T47D (cell line): ENCODE measurements at places on chromosomes 16 and 17.

DNA sequence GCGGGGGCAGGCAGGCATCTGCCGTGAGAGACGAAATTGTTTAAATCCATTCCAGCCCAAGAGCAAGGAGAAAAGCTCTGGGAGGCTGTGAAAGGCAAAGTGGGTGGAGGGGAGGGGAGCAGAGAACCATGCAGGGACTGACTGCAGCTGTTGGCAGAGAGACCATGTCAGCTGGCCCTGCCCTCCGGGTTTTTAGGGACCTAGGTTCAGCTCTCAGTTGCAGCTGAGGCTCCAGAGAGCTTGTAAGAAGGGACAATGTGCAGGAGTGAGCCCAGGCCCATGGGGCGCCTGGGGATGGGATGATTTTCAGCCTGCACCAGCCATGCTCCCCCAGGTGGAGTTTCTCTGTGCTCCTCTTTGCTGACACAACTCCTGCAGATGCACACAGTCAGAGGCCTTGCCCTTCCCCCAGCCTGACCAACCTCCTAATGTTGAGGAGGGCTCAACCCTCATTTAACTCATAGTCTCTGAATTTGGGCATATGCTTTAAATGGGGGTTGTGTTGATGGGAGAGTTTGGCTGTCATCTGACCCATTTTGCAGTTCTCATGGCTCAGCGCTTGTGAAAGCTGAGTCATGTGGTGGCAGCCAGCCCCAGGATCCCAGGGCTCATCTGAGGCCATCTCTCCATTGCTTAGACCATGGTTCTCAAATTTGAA lies 70.9 kb downstream of the PLXDC1 start:
- DNase-seq: no peak

- DNase-seq: no peak
These were observed 144.1 kb downstream of the SPECC1 start for GRCh38 chr17:20153231-20153630.

- DNase-seq: peak; percentile 86
These were observed at the start of gene PRKCA for GRCh38 chr17:66301864-66302741. PRKCA (plus strand) TSS chr17:66302613.

- DNase-seq: peak; percentile 60
These were observed 16.2 kb upstream of the NAGLU start for GRCh38 chr17:42519546-42520491.

DNA sequence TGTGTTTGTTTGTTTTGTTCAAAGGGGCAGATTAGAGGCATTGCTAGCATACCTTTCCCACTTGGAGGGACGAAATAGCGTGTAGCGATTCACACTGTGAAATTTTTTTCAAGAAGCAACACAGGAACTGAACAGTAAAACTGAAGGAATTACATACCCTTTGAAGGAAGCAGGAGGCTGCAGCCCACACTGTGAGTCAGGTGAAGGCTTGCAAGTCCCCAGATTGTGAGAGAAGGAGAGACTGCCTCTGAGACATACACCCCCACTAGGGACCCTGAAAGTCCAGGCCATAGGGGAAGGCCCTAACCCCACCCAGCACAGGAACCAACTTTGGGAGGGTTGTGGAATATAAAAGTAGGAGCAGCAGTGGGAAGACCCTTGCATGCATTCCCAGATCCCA lies 69.6 kb upstream of the HS3ST3A1 start:
- no peak for DNase-seq

DNA sequence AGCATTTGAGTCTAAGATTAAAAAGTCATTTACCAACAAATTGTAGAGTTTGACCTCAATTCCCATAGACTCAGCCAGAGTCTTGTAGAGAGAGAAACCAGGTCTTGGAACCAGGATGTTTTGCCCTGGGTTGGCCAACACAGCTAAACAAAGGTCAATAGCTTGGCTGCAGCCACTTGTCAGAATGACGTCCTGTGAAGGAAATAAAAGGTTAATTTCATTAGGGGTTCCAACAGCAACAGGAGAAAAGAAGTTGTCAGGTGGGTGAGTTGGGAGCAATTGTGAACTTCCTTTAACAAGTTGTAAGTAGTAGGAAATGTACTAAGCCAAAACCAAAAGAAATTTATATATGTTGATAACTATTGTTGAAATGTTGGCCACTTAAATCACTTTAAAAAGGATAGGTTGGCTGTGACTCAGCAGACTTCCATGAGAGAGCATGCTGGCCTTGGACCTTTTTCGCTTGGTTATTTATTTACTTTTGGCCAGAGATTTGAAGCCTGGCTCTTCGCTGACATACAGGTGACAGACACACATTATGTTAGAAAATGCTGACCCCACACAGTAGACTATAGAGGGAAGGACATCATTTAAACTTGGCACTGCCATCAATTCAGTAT lies 4.3 kb downstream of the TAT start:
- no peak for DNase-seq

- no peak for DNase-seq
These were observed 14.4 kb upstream of the BAHCC1 start for GRCh38 chr17:81380666-81381518.

DNA sequence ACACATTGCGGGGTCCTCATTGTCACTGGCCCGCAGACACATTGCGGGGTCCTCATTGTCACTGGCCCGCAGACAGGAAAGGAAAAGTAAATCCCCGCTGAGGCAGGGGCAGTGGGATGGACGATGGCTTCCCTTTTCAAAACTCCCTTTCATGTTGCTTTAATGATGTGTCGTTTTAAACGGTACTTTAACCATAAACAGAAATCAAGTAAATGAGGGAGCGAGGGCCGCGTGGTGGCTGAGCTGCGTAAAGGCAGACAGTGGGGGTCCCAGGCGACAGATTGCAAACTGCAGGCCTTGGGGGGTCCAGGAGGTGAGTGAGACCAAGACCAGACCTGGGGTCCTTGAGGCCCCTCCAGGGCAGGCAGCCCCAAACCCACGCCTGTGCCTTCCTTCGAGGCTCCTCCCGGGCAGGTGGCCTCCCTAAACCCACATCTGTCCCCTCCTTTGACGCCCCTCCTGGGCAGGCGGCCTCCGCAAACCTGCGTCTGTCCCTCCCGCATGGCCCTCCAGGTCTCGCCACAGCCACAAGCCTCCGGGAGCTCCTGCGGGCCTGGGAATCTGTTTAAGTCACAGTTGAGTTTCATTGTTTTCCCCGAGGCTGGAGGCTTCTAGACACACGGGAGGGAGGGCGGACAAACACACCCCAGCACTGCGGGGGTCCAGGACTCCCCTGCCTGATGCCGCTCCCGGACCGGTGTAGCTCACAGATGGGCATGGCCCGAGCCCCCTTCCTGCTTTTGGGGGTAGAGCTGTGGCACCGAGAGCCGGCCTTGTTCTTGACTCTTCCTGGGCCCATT lies 7.3 kb downstream of the PIEZO1 start:
- no peak for DNase-seq

DNA sequence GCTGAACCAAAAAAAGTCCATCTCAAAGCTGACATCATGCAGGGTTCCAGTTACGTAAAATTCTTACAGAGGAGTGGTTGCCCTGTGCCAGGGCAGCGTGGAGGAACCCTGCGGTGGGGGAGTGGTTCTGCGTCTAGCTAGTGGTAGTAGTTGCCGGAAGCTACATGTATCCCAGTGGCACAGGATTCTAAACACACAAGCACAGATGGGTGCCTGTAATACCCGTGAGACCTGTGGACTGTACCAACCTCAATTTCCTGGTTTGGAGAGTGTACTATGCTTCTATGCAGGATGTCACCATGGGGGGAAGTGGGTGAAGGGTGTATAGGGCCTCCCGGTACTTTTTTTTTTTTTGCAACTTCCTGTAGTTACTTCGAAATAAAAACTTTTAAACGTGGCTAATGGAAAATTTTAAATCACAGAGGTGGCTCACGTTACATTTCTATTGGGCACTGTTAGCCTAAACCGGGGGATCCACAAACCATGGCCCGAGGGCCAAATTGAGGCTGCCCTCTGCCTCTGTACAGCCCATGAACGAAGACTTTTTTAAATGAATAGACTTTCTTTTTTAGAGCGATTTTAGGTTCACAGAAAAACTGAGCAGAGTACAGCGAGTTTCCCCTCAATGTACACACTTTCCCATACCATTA lies 38.5 kb downstream of the TBC1D16 start:
- DNase-seq: no peak

GRCh38 chr17:40531051-40531991 lies 29.9 kb upstream of the TNS4 start:
- DNase-seq: no peak

DNA sequence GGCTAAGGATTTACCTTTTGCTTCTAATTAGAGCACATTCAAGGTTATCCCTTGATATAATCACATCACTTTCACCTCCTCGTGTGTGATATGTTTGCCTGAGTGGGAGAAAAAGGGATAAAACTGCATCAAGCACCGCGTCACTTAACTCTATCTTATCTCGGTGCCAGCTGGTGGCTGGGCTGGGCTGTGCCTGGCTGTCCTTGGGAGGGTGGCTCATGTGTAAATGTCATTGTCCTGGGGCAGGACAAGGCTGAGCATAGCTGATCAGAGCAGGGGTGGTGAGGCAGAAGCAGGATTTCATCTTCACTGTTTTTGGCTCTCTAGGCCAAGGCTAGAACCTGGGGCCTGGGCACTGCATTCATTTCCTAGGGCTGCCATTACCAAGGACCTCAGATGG lies 105.3 kb downstream of the RAP1GAP2 start:
- DNase-seq: no peak

GRCh38 chr16:8614435-8615029 lies 7.0 kb upstream of the METTL22 start:
- DNase-seq: no peak

DNA sequence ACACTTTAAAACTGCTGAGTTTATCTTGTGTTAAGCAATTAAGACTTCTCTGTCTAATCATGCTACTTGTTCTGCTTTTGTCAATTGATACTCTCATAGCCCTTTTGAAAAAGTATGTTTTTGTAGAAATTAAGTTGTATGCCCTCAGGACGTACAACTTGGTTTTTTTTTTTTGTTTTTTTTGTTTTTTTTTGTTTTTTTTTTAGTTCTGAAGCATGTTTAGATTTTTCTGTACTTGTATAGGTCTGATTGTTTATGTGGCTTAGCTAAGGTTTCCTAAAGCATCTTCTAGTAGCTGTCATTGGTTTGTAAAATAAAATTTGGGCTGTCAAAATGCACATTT lies 21.4 kb downstream of the HAPSTR1 start:
- no peak for DNase-seq

DNA sequence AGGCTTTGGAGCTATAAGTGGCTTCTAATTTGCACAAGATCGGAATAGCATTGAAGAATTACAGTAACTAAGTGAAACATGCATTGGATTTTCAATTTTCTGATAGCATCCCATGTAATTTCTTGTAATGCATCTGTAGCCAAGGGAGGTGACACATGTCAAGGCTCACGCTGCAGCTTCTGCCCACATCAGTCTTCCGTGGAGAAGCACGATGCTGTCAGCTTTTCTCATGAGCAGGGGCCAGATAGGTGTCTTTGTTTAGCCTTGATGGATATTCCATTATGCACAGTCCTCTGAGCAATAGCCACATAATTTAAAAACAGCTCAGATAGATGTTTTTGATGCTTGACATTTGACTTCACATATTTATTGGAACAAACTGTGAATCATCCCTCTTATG lies 1046.9 kb upstream of the EEF2KMT start:
- DNase-seq: no peak

DNA sequence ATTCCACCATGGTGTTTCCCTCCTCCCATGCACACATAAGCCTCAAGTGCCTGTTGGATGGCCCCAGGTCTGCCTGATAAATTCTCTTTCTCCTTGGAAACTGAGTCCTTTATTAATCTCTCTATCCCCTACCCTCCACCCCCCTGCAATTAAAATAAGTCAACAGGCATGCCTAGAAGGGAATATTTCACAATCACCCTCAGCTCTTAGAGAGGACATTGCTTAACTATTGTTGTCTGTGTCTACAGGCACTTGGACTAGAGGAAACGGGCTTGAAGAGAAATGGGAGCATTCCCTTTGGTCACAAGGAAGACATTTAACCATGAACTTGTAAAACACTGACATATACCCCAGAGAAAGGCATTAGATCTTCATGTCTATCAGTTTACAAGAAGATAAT lies 39.5 kb downstream of the RCVRN start:
- no peak for DNase-seq
